ENCODE measurements at places on chromosomes 7 and 10.

- DNase-seq: no peak
Observed at GRCh38 chr7:24334627-24335026, 50.6 kb downstream of the NPY start.

GRCh38 chr7:114026486-114027089 is 107.8 kb upstream of the PPP1R3A start:
- DNase-seq: peak; percentile 73

DNA sequence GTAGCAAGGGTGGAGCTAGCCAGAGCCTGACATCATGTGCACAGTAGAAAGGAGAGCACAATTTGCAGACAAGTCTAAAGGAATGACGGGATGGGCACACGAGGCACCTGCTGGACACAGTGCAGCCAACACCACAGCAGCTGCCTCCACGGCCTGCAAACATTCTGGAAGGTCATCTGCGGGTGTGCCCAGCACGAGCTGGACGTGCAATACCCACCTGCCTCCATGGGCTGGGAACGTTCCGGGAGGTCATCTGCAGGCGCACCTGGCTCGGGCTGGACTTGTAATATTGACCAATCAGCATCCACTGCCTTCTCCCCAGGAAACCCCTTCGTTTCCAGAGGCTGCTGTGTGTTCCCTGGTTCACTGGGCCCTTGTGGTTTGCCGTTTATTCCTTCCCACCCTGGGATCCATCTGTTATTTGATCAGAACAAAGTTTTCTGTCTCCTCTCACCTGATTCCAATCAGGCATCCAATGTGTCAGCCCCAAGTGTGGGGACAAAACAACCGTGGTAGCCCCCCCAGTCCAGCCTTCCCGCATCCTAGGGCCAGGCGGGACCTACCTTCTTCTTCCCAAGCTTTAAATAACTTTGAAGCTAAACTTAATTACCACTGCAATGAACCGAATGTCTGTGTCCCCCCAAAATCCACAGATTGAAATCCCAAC is 243.4 kb upstream of the PPP2R2D start:
- DNase-seq: no peak

- no peak for DNase-seq
Observed at GRCh38 chr10:14370894-14371293, 40.2 kb upstream of the FRMD4A start.

DNA sequence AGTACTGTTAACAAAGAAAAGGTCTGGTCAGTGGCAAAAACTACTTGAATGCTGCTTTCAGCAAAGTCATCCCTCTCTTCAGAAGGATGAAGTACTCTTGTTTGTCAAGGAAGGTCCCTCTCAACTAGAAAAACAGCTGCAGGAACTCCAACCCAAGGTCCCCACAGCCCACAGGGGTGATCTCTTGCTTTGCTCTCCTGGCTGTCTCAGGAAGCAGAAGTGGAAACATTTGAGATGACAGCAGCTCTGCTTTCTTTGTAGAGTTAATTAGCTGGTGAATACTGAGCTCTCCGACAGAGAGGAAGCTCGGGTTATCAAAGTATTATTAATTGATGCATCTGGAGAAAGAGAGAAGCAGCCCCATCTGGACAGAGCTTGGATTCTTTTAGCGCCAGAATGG is 25.4 kb upstream of the LRGUK start:
- no peak for DNase-seq

DNA sequence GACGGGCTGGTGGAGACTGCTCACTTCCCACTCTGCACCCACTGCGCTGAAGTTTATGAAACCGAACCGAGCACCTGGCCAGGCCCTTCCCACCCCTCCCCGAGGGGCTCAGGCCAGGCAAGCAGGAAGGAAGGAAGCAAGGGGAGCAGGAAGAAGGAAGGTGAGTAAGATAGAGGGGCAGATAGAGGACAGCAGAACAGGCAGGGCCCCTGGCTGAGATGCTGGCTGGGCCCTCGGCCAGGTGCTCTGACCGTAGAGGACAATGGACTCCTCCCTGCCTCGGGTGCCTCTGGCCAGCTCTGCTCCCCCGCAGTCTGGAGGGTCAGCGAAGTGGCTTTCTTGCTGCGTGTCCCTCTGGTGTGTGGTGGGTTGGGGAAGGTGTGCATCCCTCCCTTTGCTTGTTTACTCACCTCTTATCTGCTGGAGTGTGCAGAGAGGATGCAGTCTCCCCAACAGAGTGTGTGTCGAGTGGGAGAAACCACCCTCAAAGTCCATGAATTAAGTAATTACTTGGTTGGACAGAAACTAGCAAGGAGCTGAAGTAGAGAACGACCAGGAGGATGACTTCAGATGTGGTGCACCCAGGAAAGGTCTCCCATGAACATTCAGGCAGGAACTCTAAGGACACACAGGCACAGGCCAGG is 82.8 kb upstream of the PPP2R2D start:
- no peak for DNase-seq

GRCh38 chr10:132478341-132479023 is 59.1 kb upstream of the INPP5A start:
- no peak for DNase-seq

DNA sequence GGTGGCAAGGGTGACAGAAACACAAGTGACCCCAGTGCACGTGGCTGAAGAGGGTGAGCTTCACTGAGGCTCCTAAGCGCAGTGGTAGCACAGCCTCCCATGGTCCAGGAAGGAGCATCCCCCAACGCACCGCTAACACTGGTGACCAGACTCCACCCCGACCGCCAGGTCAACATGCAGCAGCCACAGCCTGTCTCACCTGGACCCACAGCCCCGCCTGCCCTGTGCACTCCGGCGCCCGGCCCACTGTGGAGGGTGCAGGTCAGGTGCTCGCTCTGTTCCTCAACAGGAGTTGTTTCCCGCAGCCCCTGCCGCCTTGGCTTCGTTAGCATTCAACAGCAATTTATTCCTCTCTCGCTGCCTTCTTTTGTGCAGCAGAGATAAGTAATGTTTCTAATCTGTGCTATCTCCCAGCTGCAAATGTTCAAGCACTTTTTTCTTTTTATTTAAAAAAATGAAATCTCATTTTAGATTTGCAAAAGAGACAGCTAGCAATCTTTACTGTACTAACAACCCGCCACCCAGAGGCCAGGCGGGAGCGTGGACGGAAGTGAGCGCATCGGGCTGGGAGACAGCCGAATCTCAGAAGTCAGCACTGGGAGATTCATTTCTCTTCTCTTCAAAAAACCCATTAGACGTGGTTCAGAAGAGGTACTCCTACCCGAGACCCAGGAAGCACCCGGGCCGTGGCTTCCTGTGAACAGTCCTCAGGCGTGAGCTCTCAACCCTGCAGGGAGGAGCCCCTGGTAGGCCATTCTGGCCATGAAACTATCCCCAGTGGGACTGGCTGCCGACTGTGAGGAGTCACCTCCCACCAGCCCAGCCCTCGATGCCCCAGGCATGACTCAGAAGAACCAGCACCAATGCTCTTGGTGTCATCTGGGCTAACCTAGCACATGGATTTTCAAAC is 133.4 kb downstream of the MAD1L1 start:
- DNase-seq: peak; percentile 16

- DNase-seq: no peak
Observed at GRCh38 chr7:5625938-5626337, 155.5 kb downstream of the RNF216 start.

GRCh38 chr10:34292194-34292565 is 522.9 kb downstream of the PARD3 start:
- no peak for DNase-seq

DNA sequence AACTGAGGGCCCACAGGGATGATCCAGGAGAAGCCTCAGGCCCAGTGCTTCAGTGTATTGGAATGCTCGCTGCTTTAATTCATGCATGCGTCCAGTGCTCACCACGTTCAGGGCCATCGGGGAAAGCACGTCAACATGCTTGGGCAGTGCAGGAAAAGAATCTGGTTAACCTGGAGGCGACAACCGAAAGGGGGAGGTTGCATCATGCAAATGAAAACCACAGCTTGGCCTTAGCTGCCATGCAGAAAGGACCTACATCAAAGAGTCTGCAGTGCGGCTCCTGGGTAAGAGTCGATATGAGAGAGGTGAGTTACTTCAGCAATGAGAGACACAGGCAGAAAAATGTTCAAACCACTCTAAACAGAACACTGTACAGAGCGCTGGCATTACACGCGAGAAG is 440.1 kb downstream of the KCNMA1 start:
- no peak for DNase-seq

DNA sequence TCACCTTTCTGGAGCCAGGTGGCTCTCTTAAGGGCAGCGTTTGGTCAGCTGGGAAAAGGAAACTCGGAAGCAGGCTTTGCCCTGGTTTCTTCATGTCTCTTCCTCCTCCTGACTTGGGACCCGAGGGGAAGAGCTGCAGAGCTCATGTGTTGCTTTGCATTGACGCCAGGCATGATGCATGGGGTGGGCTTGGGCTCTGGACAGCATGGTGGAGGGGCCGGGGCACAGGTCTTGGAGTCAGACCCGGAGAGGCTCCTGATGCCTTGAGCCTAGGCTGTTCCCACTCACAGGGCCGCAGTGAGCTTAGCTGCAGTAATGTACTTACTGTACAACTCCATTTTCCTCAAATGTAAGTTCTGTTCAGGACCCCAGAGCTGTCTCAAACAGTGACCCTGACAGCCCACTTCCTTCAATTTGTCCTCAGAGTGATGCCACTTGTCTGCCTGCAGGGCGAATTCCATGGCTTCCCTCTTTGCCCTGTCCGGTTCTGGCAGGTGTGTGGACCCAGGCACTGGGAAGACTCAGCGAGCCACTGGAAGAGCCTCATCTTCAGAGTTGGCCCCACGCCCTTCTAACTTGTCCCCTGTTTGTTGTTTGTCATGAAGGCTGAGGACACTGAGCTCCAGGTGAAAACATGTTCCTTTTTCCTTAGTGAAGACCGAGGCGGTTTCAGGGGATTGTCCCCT is 50.2 kb downstream of the ZNF467 start:
- no peak for DNase-seq

GRCh38 chr7:121371883-121372282 is 24.2 kb downstream of the FAM3C start:
- no peak for DNase-seq

GRCh38 chr10:70759781-70760180 is 25.4 kb downstream of the TBATA start:
- no peak for DNase-seq

DNA sequence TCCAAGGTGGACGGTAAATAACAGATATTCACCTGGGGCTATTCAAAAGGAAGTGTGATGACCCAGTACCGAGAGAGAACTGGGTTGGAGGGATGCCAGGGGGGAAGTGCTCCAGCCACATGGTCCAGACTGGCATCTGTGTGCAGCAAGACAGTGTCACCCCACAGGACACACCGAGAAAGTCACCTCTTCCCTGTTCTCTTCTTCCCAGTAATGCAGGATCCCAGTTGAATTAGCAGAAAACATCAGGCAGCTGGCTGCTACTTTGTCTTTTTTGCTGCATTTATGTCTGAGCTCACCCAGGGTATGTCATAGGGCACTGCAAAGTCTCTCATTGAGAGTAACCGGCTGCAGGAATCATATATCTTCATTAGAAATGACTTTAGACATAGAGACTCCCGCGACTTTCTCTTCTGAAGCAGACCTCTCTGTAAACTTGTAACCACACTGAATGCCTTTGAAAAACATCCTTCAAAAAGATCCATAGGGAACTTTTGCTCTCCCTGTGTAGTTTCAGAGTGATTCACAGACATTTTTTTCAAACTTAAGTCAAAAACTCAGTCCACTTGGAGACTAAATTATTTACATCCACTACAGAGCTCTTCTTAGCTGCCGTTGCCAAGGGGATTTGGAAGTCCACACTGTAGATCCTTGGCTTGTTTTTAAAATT is 609.0 kb upstream of the DPP6 start:
- DNase-seq: no peak

- no peak for DNase-seq
Observed at GRCh38 chr7:90411510-90411909, 8.2 kb downstream of the CLDN12 start.

- DNase-seq: no peak
Observed at GRCh38 chr7:139264220-139264619, 33.2 kb downstream of the UBN2 start.

DNA sequence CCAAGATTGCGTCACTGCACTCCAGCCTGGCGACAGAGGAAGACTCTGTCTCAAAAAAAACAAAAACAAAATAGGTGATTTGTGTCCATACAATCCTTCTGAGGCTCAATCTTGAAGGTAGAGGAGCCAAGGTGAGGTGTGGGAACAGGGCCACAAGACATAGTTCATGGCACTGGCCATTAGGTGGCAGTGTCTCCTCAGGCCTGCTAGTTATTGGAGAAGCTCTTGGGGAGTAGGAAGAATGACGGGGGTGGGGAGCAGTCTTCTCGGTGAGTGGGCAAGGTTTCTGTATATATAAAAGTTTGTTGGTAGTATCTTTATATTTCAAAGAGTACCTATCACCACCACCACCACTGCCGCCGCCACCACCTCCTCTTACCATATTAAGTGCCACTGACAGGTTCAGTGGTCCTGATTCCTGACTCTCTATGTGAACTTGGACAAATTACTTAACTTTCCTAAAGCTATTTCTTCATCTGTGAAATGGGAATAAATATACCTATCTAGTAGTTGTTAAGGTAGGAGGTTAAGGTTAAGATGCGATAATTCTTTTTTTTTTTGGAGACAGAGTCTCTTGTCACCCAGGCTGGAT is 24.0 kb downstream of the CCSER2 start:
- peak; percentile 71 for DNase-seq

- DNase-seq: no peak
Observed at GRCh38 chr7:23931633-23932032, 221.6 kb downstream of the STK31 start.

DNA sequence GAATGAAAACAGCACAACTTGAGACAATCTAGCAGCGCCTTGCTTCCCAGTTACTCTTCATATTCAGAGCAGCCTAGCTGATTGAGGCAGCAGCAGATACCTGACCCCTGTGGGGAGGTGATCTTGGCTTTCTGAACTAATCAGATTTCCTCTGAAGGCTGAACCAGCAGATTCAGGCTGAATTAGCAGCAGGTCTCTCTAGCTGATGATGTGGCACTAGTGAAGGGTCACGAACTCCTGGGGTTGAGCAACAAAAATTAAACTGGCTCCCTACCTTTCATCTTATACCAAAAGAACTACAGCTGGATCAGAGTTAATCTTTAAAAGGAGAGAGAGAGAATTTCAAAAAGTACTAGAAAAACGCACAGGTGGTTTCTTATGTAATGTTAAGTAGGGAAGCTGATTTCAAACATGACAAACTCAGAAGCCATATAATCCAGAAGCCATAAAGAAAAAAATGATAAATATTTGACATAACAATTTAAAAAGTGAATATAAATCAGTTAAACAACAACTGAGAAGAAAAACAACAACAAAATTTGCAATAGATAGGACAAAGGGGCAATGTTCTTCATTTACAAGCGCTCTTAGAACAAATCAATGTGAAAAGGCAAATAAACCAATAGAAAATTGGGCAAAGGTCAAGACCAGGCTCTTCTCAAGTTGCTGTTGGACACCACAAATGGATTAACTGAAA is 13.5 kb downstream of the SLC25A13 start:
- DNase-seq: no peak

DNA sequence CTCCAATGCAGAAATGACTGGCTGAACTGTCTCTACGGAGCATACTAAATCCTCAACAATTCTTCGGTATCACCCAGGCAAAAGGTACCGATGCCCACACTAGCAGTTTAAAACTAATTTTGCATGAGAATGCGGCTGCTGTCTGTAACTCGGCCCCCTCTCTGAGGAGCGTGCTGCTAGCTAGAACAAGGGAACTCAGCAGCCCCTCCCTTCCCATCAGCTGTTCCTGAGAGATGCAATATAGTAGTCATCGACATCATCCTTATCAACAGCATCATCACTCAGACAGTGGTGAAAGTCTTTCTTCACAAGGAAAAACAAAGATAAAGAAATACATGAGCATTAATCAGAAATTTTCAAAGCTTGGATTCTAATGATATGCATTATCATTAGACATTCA is 189.1 kb upstream of the FRMD4A start:
- DNase-seq: no peak

GRCh38 chr7:120052884-120053382 is 220.0 kb upstream of the KCND2 start:
- DNase-seq: no peak

Data from CD4-positive, alpha-beta T cell treated with Interleukin-15 for 4 hours (primary cell).